Effector CD4-positive, alpha-beta T cell (primary cell): ENCODE measurements at places on chromosomes 7 and 10.

DNA sequence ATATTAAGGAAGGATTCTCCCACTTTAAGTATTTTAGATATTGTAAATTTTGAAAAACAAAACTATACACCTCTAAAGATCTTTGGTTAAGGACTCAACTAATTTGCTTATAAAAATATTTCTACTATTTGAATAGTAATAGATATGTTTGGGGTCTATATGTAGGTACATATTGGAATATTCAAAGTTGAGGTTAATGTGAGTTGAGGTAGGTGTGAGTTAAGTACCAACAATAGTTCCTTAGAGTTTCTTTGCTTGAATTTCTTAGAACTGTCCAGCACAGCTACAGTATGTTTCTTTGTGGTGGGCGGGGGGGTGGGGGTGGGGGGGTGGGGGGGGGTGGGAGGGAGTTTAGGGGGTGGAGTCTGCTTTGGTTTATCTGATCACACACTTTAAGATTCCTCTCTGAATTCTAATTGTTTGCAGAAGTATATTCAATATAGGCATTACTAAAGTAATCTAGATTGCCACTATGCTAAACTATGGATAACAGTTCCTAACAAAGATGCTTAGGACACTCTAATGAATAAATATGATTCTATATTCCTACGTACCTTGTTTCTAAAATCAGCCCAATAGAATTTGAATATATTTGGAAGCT lies 2.1 kb downstream of the GRM3 start:
- DNase-seq = no peak

- DNase-seq = no peak
These were observed 530.9 kb downstream of the PTPRN2 start for GRCh38 chr7:158056761-158057160.

DNA sequence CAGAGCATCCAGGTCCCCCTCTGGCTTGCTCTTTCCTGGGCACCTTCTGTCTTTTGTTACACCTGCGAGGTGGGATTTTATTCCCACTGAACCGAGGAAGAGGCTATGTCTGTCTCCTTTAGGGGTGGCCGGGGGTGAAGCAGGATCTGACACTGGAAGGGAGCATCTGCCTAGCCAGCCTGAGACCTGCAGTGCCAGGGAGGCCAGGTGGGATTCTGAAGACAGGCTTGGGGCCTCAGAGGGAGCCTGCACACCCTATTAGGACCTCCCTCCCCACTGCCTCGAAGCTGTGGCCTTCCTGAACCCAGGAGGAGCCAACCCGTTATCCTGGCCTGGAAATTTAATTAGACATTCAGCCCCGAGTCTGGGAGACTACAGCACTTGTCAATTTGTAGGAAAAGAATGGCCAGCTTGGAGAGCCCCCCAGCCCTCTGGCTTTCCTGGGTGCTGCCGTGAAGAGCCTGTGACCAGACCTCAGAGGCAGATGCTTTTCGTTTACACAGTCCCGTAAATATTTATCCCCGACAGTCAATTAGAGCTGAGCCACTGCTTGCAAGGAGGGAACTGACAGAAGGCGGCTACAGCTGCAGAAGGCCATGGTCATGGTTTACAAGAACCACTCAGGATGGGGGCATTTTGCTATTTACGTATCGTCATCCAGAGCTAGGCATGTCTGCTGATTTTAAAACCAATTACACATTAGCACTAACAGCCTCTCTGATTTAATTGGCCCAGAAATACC lies 19.7 kb downstream of the CHAT start:
- no peak for DNase-seq

DNA sequence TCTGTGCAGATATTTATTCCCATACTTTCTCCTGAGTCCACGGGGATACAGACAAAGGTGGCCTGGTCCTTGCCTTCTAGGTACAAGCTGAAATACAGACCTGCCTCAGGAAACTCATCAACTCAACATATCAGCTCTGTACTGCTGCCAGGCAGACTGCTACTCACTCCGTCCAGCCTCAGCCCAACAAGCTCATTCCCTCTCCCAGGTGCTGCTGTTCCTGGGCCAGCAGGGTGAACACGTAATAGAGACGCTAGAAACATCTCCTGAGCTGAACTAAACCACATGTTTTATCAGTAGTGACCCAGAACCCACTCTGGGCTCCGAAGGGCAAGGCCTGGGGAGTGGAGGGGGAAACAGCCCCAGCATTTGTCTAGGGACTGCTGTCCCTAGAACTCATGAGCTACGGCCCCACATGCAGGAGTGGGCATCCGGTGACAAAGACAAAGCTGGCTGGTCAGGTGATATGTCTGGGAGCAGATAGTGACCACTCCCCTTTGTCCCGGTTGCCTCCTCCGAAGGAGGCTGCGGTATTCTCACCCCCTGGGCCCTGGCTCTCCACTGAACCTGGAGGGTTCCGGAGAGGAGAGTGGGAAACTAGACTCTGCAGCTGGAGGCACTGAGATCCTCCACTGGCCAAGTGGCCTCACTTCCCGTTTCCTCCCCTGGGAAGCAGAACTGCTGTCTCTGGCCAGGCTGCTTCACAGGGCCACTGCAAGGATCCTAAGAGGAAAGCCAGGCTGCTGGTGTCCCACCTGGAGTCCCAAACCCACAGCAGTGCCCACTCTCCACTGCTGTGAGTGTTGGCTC lies 116.1 kb downstream of the FAM53B start:
- DNase-seq = no peak

DNA sequence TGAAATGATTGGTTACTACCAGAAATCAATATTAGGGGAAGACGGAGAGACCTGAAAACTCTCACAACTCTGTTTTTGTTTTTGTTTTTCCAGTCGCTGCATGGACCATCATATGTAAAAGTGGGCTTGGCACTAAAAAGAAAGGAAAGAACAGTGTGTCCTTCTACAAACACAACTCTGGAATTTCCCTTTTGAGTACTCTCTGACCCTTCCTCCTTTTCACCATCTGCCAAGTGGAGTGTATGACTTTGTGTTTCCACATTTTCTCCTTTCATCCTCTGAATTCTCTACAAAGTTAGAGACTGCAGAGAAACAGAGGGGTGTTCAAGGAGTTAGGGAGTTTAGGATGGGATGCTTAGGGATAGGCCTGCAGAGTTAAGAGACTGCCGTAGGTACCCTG lies 92.0 kb downstream of the MDFIC start:
- no peak for DNase-seq

DNA sequence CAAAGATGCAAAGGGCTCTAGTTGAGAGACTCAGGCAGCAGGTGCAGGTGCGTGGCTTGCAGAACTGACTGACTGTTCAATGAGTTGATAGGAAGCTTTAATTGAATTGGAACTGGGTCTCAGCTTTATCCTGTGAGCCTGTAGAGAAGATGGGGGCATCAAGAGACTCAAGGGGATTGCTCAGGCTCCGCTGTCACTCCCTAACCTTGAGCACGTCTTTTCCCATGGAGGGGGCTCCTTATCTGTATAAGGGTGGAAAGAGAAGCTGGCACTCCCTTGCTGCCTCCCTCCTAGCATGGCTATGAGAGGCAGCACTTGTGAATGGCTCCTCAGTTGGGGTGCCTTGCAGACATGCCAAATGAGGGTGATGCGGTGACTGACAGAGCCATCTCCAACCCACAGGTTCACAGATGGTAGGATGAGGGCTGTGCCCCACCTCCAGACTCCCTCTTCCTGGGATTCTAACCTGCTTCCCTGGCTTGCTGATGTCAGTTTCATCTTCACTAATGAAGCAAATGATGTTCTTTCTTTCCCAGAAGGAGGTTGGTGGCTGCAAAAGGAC lies 12.4 kb upstream of the PLEKHA1 start:
- no peak for DNase-seq

DNA sequence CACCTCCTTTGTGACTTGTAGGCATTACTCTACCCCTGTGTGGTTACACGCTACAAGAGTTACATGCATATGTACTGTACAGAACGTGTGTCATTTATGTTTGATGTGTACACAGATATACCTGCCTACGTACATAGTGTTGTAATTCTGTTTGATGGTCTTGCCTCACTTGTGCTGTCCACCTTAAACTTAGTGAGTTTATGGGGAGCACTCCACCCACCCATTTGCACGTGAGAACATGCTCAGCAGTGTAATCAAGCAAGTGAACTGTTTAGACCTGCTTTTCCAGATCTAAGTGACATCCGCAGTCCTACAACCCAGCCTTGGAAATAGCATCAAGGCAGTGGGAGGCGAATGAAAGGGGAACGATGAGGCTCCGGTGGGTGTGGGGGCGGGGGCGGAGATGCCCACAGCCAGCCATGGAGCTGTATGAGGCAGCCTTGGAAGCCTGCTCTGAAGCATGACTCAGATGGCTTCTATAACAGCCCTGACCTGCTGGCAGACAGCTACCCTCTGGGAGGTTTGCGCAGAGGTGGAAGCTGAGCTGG lies 52.1 kb downstream of the SUFU start:
- no peak for DNase-seq

DNA sequence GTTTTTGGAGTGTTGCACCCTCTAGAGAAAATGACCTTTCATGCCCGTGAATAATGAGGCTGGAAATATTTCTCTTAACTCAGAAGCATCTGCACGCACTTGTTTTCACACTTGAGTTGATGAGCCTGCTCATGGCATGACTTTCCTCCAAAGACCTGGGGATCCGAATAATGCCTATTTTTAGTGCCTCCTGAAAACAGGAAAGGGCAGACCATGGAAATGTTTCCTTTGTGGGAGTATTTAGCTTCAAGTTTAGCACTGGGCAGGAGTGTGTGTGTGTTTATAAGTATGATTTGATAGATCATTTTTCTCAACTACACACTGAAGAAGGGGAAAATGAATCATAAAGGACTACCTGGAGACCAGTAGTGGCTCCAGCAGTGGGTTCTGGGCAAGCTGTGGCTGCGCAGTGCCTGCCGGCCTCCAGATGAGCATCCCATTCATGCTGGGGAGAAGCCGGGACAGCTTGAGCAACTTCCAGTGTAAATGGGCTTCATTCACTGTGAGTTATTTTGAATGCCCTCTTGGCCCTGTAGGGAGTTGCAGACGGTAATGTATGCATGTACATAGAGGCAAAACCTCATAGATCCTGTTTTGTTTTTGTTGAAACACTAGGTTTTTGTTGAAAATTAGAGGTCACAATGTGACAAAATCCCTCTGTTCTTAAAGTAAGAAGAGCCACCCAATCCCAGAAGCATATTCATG lies 117.8 kb upstream of the INSYN2A start:
- DNase-seq = no peak

GRCh38 chr7:132145466-132145865 lies 430.8 kb downstream of the PLXNA4 start:
- no peak for DNase-seq

GRCh38 chr7:7117935-7118586 lies 64.3 kb upstream of the C1GALT1 start:
- no peak for DNase-seq

GRCh38 chr10:131475043-131475442 lies 163.5 kb upstream of the TCERG1L start:
- DNase-seq = no peak

GRCh38 chr7:107268594-107268993 lies 99.8 kb downstream of the HBP1 start:
- no peak for DNase-seq

GRCh38 chr7:116687801-116688201 lies 15.8 kb downstream of the MET start:
- DNase-seq = no peak

DNA sequence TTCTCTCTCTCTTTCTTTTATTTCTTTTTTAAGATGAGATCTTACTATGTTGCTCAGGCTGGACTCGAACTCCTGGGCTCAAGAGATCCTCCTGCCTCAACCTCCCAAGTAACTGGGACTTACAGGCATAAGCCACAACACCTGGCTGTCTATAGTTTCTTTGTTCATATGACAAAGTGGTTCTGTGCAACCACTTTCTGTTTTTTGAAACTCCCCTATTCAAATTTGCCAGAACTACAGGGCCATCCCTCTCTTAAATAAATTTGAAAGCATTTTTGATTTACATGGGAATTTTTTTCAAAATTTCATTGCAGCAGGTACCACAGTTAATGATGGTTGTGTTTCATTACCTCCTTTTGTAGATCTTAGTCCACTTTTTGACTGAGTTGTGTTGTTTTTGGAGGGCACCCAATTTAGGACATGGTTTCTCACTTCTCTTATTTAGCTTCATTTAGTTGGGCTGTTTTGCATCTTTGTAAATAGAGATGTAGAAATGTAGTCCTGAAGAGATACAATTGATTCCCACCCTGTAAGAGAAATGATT lies 119.2 kb downstream of the LRRC4 start:
- DNase-seq = no peak

GRCh38 chr7:94431619-94432280 lies 37.1 kb downstream of the COL1A2 start:
- DNase-seq = no peak

GRCh38 chr7:84612981-84613681 lies 418.5 kb upstream of the SEMA3A start:
- DNase-seq = no peak

- DNase-seq = no peak
These were observed 189.7 kb downstream of the ZNF248 start for GRCh38 chr10:37667736-37668135.

DNA sequence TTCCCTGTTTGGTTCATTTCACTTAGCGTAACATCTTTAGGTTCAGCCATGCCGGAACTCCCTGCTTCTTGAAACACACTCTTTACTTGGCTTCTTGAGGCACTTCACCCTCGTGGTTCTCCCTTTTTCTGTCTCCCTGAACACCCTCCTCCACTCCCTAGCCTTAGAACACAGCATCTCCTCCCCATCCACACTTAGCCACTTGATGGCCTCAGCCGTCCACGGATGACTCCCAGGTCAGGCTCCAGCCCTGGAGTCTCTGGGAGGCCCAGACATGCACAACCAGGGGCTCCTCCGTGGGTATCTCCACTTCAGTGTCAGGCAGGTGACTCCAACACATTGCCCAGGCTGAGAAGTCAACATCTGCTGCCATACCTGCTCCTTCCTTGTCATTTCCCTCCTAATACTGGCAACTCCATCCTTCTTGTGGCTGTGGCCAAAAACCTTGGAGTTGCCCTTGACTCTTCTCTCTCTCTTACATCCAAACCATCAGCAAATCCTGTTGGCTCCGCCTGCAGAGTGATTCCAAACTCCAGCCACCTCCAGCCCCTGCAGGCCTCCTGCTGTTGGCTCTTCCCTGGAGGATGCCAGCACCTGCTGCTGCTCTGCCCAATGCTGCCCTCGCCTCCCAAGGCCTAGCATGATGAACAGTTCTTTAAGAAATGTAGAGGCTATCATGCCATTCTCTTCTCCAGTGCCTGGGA lies 8.4 kb upstream of the INMT start:
- DNase-seq = no peak

GRCh38 chr7:43764807-43765491 lies 6.5 kb downstream of the BLVRA start:
- DNase-seq = no peak
